ENCODE measurements at places on chromosomes 2 and 18.

GRCh38 chr2:79248776-79249175, 89.2 kb upstream of the REG3A start:
- no peak for DNase-seq

DNA sequence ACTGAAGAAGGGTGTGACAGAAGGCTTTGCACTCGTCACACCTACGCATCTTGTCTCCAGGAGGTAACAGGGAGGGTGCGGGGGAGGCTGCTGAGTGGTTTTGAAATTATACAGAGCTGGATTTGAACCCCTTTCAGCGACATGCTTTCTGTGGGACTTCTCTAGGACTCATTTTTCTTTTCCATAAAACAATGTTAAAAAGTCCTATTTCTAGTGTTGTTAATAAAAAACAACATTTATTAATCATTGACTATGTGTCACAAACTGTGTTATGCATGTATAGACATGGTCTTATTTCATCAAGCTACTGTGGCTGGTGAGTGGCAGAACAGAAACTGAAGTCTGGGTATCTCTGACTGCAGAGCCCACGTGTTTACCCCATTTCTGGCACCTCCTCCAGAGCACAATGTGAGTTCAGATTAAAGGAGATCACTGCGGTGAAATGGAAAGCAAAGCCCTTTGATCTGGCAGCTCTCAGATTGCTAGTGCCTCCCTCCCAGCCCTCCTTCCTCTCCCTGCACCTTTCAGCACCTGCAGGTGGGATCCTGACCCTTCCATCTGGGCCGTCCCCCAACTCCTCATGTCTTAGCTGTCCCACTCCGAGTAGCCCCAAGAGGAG, 315.5 kb upstream of the MYT1L start:
- no peak for DNase-seq

DNA sequence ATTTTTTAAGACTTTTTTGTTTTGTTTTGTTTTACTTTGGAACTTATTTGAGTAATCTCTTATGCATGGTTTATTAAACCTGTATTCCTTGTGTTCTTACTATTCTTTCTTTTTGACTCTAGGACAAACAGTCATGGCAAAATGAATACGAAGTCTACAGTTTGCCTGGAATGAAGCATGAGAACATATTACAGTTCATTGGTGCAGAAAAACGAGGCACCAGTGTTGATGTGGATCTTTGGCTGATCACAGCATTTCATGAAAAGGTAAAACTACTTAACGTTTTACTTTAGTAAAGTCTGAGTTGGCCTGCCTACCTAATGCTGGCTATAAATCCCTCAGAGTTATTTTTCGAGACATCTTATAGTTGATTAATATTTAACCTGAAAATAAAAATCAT, 72.3 kb downstream of the ACVR2A start:
- DNase-seq, result no peak

GRCh38 chr18:79197531-79197930, 128.3 kb downstream of the ATP9B start:
- DNase-seq, result no peak

- no peak for DNase-seq
Measured at GRCh38 chr2:233183869-233184418, 67.5 kb upstream of the ATG16L1 start.

- DNase-seq, result no peak
Measured at GRCh38 chr18:46578987-46579386, 78.0 kb downstream of the LOXHD1 start.

GRCh38 chr2:233796254-233796653, 18.1 kb downstream of the MROH2A start:
- DNase-seq, result no peak

- DNase-seq, result no peak
Measured at GRCh38 chr2:6914828-6915227, 2.4 kb upstream of the RNF144A start.

- no peak for DNase-seq
Measured at GRCh38 chr2:124426625-124427024, 401.5 kb downstream of the CNTNAP5 start.

- DNase-seq, result no peak
Measured at GRCh38 chr2:218015586-218016521, 13.1 kb upstream of the TNS1 start.

GRCh38 chr18:8424481-8424880, 184.8 kb upstream of the RAB12 start:
- DNase-seq, result no peak

- peak; percentile 24 for DNase-seq
Measured at GRCh38 chr18:49819823-49820671, 6.7 kb upstream of the ACAA2 start.

DNA sequence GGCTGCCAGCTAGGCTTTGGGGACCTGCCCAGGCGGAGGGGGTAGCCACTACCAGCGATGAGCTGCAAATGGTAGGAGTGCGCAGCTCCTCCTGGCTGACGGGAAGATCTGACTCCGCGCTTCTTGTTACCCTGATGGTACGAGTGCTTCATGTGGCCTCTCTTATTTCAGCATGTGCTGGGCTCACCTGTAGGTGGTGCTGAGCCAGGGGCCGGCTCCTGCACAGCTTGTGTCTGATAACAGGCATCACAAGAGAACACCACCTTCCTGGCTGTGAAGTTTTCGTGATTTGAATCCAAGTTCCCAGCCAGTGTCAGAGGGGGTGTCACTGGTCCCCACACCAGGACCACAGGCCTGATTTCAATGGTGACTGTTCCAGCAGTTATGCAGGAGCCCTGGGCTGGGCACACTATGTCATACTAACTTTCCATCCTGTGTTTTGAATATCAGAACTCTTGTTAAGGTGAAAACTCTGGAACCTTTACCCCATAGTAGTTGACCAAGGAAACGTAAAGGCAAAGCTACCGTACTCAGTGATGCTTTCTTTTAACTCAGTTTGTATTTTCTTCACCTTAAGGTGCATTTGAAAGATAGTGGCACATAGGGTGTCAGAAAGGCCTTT, 28.0 kb downstream of the APCDD1 start:
- no peak for DNase-seq

DNA sequence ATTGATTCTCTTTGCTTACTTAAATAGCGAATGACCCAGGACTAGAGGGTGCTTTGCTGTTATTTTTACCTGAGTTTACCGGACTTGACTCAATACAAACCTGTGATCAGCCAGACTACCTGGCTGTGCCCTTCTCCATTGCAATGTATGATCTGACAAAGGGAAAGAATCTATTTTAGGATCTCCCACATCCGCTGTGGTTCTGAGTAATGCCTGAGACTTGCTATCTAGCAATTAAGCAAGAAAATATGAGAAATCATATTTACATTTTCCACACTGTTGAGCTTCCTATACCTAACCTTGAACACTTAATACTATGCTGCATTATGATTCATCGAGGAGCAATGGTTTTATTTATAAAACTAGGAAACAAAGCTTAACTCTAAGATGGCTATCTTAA, 215.2 kb downstream of the RAD51AP2 start:
- no peak for DNase-seq

DNA sequence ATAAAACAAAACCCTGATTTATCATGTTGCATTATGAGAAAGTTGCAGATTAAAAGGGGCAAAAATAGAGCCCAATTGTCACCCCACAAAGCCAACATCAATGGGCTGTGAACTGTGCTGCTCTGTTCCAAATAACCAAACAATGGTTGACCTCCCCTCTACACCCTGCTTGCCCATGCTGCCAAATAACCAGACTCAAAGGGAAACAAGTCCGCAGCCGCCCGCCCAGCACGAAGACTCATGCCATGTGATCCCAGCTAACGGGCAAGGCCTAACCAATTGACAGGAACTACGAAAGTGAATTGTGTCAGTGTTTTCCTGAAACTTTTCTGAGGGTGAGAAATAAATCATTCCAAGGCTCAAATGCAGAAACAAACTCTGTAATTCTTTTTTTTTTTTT, 97.9 kb upstream of the RIOK3 start:
- no peak for DNase-seq

GRCh38 chr18:58186258-58186948, 142.4 kb downstream of the NEDD4L start:
- no peak for DNase-seq

- no peak for DNase-seq
Measured at GRCh38 chr2:234981197-234982095, 29.6 kb downstream of the SH3BP4 start.

DNA sequence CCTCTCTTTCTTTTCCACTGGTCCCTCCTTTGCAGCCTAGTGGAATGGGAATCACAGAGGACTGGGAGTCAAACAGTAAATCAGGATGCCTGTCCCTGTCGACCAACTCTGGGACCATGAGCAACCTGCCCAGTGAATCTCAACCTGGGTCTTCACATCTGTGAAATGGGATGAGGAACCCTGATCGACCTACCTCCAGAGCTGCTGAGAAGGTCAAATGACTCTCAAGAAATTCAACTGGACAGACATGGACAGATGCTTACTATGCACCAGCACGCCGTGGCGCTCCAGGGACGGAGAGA, 73.3 kb upstream of the TAF1B start:
- DNase-seq, result no peak

- no peak for DNase-seq
Measured at GRCh38 chr2:119350311-119350998, 16.2 kb downstream of the C2orf76 start.

DNA sequence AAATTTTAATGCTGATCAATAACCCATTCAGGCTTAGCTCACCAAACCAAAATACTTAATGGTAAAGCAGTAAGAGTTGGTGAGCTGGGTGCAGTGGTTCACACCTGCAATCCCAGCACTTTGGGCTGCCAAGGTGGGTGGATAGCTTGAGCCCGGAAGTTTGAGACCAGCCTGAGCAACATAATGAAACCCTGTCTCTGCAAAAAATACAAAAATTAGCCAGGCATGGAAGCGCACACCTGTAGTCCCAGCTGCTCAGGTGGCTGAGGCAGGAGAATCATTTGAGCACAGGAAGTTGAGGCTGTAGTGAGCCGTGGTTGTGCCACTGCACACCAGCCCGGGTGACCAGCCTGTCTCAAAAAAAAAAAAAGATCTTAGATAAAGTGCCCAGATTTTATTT, 35.7 kb upstream of the MPP4 start:
- no peak for DNase-seq

- DNase-seq, result peak; percentile 16
Measured at GRCh38 chr2:33380001-33380609, 96.3 kb upstream of the RASGRP3 start.

All from AML-193 (cell line).